OCI-M1 (cell line): ENCODE measurements at places on chromosomes 3 and 15.
A peak's percentile ranks its signal among the peaks of the same experiment; 100 is the strongest.

DNA sequence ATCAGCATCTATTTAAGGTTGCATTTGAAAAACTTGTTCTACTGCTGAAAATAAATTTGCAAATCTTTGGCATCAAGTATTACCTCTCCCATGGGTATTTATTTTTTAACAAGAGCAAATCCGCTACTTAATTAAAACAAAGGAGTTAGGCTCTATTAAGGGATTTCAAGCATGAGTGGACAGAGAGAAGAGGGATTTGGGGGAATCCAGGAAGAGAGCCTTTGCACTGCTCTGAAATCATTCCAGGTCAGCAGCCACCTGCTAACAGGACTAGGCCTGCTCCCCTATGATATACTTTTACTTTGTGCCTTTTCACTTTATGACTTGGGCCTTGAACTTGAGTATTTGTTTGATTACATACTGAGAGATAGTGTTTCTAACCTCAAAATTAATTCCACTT lies 57.1 kb downstream of the IQCH start:
- DNase-seq = no peak

DNA sequence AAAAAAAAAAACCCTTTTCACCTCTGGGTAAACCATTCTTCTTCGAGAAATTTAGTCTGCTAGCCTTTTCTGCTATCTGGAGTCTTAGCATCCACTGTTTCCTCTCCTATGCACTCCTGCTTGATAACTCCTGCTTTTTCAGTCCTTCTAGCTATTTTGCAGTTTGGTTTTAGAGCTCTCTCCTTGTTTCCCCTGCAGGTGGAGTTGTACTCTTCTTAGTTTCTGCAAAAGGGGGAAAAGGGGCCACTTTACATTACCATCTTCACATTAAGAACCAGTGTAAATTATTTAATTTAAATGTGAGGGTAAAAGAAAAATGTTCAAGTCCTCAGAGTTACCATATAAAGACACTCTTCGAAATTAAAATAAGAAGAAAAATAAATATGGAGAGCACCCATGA lies 23.6 kb upstream of the MYLK start:
- DNase-seq = no peak

GRCh38 chr3:104385421-104385820 lies 981.3 kb upstream of the ALCAM start:
- peak; percentile 44 for DNase-seq

GRCh38 chr3:19961960-19962359 lies 15.1 kb downstream of the RAB5A start:
- DNase-seq = no peak

GRCh38 chr3:66483409-66483906 lies 17.4 kb downstream of the LRIG1 start:
- DNase-seq = no peak

DNA sequence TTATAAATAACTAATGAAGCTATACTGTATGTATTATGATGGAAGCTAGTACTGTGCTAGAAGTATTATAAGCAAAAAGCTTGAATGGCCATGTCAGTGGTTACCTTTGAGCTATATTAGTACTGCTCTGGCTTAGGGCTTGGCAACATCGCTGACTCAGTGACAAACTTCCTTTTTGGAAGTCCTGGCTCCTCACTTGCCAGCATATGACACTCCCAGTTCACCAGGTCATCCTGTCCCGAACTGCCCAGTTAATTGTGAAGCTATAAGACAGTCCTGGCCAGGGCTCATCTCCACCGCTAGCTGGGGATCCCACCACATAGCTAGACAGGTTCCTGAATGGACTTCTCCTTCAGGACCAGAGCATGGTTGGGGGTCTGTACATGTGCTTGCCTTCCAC lies 31.9 kb downstream of the RAB8B start:
- DNase-seq = no peak

GRCh38 chr15:26790118-26790517 lies 17.3 kb upstream of the GABRB3 start:
- no peak for DNase-seq

DNA sequence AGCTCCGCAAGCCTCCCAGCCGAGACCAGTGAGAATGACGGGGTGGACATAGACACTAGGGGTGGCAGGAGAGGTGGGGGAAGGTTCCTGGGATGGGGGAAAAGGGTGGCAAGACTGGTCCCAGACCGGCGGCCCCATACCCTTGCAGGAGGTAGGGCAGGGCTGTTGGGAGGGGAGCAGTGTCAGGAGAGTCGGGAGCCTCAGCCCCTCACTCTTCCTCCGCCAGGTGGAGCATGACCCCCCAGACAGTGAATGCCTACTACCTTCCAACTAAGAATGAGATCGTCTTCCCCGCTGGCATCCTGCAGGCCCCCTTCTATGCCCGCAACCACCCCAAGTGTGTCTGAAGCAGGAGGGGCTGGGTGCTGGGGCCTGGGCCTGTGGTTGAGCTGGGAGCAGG lies 8.7 kb upstream of the PSMD2 start:
- no peak for DNase-seq

- DNase-seq = no peak
Measured at GRCh38 chr3:69178082-69178481, 55.7 kb upstream of the LMOD3 start.

GRCh38 chr15:81809543-81809942 lies 236.3 kb downstream of the MEX3B start:
- DNase-seq = peak; percentile 70

- no peak for DNase-seq
Measured at GRCh38 chr15:53835309-53835708, 75.8 kb upstream of the WDR72 start.

GRCh38 chr3:132756108-132756650 lies 34.0 kb upstream of the NPHP3 start:
- DNase-seq = peak; percentile 51

- no peak for DNase-seq
Measured at GRCh38 chr3:13713396-13713795, 164.5 kb downstream of the FBLN2 start.

DNA sequence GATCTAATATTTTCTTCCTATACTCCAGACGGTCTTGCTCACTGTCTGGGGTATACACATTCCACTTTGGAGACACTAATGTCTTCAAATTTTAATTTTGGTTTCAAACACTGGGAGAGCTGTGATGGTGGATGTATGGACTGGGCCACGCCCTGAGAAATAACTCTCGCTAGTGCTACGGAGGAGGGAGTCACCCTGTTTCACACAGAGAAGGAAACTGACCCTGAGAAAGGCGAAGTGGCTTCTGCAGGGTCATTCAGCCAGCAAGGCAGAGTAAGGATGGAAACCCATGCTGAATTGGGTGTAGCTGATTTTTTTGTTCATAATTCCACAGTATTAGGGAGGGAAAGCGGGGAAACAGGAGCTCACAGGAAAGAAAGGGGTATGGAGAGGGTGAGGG lies 8.6 kb upstream of the SKIC8 start:
- no peak for DNase-seq

- DNase-seq = no peak
Measured at GRCh38 chr3:38011111-38011510, 18.3 kb downstream of the PLCD1 start.

- DNase-seq = peak; percentile 36
Measured at GRCh38 chr3:58173669-58174398, 36.9 kb downstream of the DNASE1L3 start.

DNA sequence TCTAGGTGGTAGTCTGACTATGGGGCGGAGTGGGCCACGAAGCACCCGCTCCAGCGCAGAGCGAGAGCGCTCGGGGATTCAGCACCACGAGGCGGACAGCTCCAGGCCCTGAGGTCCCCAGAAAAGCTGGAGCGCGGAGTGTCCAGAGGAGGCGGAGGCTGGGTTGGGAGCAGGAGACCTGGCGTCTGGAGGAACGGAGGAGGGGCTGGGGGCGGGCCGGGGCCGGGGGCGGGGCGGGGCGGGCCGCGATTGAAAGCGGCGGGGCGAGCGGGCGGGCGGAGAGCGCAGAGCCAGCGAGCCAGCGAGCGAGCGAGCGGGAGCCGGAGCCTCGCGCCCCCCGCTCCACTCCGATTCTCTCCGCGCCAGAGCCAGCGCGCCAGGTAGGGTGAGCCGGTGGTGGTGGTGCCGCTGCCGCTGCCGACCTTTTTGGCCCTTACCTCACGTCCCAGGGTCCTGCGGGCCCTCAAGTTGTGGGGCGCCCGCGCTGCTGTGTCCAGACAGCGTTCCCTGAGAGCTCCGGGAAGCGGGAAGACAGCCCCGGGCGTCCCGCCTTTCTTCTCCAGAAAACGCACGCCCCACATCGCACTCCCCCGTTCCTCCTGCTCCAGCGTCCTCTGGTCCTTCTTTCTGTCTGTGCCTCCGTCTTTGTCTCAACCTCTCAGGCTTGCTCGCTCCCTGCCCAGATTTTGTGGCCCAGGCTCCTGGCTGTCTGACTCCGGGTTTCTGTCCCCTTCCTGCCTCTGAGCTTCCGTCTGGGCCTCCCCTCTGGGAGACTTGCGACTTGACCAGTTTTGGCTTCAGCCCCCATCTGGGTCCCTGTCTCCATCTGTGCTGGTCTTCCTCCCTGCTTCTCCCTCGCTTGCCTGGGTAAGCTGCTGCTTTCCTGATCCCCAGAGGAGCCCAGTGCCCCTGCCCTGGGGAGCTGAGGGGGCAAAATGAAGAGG lies at the start of gene GRM2:
Gene GRM2 (plus strand): TSS at position 281 of the 944 bp plus-strand sequence. CDS start 1,916 bp downstream, outside the sequence.
- DNase-seq = no peak

DNA sequence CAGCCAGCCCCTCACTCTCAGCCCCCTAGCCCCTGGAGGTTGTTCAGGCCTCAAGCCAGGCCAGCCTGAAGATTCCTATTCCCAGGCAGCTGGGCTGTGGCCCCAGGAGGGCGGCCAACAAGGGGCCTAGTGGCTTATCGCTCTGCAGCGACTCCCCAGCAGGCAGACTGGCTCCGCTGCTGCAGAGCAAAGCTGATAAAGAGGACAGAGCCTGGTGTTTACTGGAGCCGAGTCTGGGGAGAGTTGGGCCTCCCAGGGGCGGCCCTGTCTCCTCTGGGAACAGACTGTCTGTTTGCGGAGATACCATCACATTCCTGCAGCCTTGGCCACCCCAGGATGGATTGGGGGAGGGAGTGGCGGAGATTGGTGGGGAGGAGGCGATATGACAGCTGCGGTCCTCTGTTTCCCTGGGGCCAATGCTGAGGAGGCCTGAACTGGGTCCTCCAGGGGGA lies 22.4 kb upstream of the SMAD6 start:
- peak; percentile 94 for DNase-seq

GRCh38 chr3:132537297-132537696 lies 59.8 kb upstream of the ACKR4 start:
- DNase-seq = no peak

GRCh38 chr3:172982736-172983364 lies 158.2 kb downstream of the SPATA16 start:
- DNase-seq = peak; percentile 55

- peak; percentile 89 for DNase-seq
Measured at GRCh38 chr3:161069511-161070251, 35.5 kb downstream of the B3GALNT1 start.

DNA sequence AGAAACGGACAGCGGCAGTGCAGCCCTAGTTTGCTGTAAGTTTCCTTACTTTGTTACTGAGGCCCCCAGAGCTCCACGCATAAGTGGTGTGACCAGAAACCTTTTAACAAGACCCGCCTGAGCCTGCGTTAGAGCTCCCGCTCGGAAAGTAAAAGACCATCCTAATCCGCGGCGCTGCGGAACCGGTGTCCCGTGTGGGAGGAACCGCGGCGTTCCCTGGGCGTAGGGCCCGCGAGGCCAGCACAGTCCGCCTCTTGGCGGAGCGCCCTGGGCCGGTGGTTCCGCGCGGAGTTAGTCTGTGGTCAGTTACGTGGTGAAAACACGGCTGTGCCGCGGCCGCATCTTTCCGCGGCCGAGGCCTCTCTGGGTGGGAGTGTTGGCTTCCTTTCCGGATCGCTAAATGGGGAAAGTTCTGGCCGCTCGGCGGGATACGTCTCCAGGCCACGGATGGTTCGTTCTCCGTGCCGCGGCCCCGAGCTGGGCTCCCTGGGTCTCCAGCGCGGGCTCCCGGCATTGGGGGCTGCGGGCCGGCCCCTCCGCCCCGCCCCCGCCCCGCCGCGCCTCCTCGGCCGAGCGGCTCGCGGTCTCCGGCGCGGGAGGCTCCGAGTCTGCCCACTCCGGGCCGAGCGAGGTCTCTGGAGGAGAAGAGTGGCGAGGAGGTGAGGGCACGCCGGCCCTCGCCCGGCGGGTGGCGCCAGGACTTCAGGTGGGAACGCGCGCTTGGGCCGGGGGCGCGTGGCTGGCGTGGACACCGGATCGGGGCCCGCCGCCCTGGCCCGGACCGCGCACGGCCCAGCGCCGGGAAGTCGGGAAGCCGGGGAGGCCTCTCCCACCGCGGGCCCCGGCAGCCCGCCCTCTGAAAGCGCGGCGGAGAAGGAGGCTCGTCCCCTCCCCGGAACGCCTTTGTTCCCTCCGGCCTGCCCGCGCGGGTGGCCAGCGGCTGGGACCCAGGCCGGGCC lies 754 bp downstream of the B3GNT5 start:
- peak; percentile 74 for DNase-seq

DNA sequence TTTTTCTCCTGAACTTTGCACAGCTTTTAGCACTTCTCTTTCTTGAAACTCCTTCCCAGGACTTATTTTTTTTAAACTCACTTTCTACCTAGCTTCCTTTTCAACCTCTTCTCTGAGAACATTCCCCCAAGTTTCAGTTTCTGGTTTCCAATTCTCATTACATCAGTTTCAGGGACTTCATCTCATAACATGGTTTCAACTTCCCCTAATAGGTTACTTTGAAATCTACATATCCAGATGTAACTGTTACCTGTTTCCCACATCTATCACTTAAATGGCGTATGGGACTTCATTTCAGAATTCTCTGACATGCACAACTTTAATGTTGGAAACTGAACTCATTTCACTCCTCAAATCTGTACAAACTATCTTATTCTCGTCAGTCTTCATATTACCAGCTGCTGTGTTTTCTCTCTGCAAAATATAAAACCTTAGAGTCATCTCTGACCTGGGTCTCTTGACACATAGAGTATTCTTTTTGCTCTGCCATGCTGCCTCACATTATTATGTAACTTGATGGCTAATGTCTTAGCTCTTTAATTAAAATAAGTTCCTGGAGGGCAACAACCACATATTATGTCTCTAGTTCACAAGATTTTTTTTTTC lies 58.4 kb downstream of the NME9 start:
- DNase-seq = peak; percentile 3

DNA sequence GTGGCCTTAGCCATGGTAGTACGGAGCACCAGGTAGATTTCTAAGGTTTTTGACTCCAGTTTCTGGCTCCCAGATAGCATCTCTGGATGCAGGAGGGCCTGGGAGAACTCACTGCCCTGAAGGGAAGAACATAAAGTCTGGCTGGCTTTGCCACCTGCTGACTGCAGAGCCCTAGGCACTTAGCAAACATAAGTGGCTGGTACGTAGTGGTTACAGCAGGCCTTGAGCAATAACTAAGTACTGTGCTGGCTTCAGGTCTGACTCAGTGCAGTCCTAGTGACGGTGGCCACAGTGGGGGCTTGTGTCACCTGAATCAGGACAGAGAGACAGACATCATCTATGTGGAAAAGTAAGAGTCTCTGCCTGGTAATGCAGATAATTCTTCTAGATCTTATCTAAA lies 871.1 kb downstream of the PDCD6IP start:
- DNase-seq = no peak

DNA sequence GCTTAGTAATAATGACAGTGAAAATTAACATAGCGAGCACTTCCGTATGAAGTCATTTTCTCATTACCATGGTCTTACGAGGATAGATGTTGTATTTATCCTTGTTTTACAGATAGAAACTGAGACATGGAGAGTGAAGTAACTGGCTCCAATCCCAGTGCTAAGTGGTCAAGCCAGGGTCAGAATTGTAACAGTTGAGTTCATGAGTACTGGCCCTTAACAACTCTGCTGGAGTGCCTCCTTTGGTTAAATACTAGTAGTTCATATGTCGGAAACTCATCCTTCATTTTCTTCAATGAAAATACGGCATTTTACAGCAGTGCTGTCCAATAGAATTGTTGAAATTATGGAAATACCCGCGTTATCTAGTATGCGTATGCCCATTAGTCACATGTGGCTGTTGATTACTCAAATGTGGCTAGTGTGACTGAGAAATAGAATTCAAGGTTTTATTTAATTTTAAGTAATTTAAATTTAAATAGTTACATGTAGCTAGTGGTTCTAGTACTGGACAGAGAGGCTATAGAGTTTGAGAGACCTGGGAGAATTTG lies 32.5 kb downstream of the FNDC3B start:
- DNase-seq = no peak
